ENCODE measurements at places on chromosomes 6 and 20.

DNA sequence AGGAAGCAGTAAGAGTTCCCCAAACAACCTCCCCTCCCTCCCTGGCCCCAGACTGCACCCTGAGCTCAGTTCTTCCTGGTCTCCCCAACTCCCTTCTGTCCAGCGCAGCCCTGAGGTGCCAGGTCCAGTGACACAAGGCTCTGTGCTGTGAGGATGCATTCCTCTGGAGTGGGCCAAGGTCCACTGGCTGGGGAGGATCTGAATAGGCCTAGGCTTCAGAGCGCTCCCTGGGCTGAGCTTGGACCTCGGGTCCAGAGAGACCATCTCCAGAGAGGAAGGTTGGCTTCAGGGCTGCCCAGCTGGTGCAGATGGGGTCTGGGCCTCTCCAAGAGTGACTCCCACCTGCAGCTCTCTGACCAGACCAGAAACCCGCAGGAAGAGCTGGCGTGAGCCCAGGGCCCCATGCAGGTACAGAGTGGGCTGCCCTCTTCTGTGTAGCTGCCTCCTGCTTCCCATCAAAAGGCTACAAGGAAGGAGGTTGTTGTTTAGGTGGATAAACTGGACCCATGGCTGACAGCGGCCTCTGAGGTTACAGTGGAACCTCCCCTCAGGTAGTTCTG is 52.3 kb upstream of the MLN start:
- no peak for DNase-seq

DNA sequence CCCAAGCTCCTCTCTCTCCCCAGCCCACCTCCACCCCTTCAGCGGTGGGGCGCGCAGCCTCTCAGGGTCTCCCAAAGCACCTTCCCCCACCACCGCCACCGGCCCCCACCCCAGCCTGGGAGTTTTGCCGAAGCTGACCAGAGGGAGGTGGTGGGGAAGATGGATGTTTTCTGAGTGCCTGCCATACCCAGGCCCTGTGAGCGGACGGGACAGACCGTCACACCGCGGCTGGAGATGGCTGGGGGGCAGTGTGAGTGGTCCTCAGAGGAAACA is 5.7 kb downstream of the C20orf204 start:
- DNase-seq: no peak

- DNase-seq: no peak
Observed at GRCh38 chr6:170542031-170542719, 10.9 kb downstream of the PSMB1 start.

DNA sequence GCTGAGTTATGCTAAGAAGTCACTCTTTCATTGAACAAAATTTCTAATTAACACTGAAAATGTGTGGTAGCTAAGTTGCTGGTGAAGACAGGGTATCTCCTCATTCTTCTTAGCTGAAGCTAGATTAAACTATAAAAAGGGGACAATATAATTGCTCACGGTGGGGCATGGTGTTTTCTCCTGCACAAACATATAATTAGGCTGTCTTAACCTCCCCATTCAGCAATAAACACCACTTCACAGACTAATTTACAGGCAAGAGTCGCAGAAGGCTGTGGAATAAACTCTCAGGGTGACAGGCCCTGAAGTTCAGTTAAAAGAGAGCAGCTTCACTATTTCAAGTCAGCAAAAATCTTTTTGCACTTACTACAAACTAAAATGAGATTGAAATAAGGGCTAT is 338.9 kb upstream of the NT5E start:
- peak; percentile 3 for DNase-seq

DNA sequence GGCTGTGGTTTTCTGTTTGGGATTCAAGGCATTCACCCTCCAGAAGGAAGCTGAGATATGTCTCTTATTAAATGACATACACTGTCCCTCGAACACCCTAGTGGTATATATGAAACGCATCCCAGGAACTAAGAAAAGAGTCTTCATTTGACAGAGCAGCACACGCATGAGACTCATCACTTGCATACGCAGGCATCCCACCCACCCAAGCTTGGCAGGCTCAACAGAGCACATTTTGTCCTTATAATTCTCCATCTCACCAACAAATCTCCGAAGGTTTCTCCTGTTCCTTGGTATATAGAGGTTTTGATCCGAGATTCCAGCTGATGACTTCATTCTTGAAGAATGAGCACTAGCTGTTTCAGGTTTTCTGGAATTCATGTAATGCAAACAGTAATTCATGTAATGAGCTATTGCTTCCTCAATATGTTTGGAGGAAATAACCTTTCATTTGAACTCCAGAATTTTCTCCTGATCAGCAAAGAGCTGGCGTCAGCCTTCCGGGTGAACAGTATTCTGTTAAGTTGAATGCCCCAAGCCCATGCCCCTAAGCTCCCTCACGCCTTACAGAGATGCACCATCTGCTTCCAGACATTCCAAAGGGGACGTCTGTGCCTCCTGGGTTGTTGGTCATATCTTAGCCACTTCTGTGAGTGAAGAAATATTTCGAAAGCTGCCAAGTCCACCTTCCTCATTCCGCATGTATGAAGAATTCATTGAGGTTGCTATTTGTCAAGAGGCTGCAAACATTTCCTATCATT is 66.0 kb upstream of the CDH4 start:
- no peak for DNase-seq

DNA sequence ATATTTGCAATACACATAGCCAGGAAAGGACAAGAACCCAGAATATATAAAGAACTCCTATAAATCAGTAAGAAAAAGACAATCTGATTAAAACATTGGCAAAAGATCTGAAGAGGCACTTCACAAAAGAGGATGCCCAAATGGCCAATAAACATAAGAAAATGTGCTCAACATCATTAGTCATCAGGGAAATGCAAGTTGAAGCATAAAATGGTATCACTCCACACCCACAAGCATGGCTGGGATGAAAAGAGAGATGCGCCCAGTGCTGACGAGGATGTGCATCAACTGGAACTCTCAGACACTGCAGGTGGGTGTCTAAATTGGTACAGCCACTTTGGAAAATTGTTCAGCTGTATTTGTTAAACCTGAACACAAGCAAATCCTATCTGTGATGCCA is 42.4 kb upstream of the MLN start:
- DNase-seq: no peak

GRCh38 chr20:10169752-10170151 is 48.9 kb upstream of the SNAP25 start:
- no peak for DNase-seq

- DNase-seq: no peak
Observed at GRCh38 chr6:95614094-95614493, 36.8 kb downstream of the MANEA start.

- no peak for DNase-seq
Observed at GRCh38 chr20:3804254-3804751, 8.2 kb downstream of the CDC25B start.

DNA sequence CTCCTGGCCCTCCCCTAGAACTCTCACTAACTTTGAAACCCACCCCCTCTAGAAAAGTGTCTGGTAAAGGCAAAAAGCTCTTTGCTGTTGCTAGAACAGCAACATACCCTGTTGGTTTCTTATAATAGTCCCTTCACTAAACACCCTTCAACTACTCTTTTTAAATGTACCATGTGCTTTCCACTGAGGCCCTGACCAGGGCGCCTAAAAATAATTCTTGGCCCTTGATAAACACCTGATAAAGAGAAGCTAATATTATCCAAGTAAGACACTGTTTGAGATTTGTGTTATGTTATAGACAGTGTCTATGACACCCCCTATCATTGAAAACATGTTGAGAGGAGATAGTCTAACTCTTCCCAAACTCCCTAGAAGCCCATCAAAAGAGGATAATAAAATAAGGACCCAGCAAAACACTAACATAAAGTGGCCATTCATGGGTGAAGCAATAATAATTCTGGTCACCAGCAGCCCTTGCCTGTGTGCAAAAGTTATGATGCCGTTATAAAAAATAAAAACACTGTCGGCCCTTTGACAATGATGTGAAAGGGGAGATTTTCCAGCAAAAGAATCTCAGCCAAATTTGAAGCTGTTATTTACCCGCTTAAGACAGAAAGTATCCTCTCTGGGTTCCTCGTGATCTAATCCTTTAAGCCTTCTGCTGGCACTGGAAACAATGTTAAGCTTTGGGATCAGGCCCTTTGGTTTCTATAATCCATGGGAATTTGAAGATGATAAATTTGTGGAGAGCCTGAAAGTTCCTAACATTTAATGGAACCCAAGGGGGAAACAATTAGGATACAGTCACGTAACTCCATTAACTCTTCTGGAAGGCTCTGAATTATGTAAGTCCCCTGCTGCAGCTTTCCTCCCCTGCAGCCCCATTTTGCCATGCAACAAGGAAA is 122.6 kb upstream of the PLCB4 start:
- no peak for DNase-seq

DNA sequence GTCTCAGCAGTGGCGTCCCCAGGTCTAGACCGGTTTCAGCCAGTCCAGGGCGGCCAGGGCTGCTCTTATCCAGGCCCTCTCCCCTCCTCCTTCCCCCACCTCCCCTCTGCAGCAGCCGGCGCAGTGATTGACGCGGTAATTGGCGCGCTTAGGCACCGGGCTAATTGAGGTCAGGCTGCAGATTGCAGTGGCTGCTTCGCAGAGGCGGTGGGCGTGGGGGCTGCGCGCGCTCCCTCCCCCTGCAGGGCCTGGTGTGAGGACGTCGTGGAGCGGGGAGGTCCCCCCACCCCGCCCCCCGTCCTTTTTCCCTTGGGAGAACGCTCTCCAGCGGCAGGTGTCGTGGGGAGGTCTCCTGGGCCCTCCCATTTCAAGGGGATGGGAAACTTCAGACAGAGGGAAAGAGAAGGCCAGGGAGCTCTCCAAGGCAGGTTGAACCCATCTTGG is 70.4 kb upstream of the BLCAP start:
- peak; percentile 94 for DNase-seq

GRCh38 chr6:42259841-42260395 is 42.3 kb upstream of the MRPS10 start:
- DNase-seq: no peak

DNA sequence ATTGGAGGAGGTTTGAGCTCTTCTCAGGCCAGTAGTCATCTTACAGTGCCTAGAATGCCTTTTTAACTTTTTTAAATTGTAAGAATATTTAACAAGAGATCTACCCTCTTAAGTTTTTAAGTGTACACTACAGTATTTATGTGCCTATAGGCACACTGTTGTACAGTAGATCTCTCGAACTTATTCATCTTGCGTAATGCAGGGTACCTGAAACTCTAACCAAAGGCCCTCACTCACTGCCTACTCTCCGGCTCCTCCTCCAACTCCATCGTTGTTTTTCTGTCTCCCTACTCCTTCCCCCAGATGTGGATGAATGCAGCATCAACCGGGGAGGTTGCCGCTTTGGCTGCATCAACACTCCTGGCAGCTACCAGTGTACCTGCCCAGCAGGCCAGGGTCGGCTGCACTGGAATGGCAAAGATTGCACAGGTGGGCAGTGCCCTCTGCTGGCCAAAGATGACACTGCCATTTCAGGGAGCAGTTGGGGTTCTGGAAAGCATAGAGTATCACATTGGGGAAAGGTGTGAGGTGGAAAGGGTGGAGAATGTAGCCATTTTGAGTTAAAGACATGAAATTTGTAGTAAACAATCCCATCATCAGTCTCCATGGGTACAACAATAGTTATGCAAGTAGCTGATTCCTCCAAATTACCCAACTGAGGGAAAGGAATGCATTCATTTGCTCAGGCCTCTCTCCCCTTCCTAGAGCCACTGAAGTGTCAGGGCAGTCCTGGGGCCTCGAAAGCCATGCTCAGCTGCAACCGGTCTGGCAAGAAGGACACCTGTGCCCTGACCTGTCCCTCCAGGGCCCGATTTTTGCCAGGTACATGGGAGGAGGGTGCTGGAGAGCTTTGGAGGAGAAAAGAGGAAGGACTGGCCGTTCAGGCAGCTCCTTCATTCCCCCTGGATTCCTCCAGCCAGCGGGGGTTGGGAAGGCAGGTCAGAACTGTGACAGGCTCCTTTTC is 18.4 kb upstream of the ZNF76 start:
- DNase-seq: peak; percentile 57

DNA sequence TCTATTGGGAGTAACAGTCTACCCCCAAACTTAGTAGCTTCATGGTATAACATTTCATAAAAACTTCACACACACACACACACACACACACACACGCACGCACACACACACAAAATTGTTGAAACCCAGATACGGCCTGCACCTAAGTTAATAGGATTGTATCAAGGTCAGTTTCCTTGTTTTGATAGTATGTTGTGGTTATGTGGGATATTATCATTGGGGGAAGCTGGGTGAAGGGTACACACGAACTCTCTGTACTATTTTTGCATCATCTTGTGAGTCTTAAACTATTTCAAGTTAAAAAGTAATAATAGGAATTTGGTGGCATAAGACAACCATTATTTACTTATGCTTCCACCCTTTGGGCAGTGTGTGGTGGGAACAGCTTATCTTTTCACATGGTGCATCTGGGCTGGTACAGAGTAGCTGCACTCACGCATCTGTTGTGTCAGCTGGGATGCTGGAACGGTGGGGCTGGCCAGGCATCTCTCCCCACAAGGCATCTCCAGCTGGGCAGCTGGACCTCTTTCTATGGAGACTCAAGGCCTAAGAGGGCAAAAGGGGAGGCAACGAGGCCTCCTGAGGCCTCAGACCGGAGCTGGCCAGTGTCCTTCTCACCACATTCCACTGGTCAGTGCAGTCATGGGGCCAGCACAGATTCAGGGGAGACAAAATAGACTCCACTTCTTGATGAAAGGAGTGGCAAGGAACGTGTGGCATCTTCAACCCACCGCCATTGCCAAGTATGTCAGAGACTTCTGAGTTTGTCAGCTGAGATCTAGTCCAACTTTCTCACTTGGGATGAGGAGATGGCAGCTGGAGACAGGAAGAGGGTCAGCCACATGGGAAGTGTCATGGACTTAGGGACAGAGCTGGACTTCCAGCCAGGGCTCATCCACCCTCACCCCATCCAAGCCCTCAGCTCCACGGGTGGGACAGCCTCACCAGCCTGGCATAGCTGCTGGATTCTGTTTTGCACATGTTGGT is 20.5 kb upstream of the IP6K3 start:
- no peak for DNase-seq

- peak; percentile 36 for DNase-seq
Observed at GRCh38 chr20:2840967-2841531, 504 bp downstream of the VPS16 start.

GRCh38 chr20:13723011-13723410 is 61.7 kb downstream of the ESF1 start:
- DNase-seq: no peak

GRCh38 chr6:138107752-138108592 is 753 bp upstream of the PERP start:
- DNase-seq: no peak

GRCh38 chr20:57593134-57593886 is 26.9 kb downstream of the ZBP1 start:
- no peak for DNase-seq

DNA sequence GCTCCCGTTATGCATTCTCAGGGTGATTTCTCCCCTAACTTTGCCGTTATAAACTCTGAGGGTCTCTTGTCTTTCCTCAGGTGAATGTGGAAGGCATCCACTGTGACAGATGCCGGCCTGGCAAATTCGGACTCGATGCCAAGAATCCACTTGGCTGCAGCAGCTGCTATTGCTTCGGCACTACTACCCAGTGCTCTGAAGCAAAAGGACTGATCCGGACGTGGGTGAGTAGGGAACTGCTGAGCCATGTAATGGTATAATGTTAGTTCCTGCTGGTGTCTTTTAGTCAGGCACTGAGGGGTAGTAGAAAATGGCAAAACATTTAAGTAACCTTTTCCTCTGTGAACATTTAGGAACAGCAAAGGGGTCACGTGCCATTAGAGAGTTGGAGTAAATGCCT is 395.4 kb downstream of the ARHGAP18 start:
- DNase-seq: no peak

GRCh38 chr6:64691064-64691463 is 1016.0 kb downstream of the EYS start:
- no peak for DNase-seq

- no peak for DNase-seq
Observed at GRCh38 chr20:3195590-3196237, 8.8 kb downstream of the DDRGK1 start.

Measured in NCI-H2227 treated with DMSO at 0.1 percent for 48 hours (cell line).